ENCODE measurements at places on chromosomes 5 and 9.

DNA sequence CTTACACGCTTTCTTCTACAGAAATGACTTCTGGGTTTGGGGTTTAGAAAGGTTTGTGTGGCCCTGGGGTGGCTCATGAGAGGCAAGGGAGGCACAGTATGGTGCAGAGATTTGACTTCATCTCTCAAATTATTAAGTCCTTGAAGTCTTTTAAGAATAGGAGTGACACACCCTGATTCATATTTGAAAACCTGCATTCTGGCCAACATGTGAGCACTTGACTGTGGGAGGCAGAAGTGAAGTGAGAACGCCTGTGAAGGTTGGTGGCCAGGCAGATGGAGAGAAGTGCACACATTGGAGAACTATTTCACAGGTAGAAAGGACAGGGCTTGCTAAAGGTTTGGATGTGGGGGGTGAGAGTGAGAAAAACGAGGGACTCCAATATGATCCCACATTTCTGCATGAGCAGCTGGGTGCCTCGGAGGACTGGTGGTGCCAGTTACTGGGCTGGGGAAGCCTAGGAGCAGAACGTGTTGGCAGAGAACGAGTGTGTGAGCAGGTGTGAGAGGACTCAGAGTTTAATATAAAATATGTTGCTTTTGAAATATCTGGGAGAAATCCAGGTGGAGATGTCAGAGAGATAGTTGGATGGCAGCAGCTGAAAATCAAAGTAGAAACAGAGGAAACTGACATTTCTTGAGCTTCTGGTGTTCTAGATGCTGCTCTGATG is 240.0 kb upstream of the ADAMTSL1 start:
- DNase-seq: no peak

DNA sequence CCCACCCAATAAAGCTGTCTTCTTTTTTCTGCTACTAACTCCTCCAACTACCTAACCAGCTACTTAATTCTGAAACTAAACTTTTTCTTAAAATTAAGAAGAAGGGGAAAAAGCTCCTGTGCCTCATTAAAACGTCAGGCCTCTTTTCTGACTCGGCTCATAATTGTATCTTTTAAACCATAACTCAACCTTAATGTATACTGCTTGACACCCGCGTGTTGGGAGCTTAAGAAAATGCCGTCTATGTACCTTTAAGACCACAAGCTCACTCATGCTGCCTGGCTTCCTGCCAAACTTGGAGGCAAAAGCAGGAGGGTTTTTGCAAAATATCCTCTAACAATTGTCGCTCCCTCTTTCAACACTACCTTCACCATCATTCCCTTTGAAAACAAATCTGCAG is 5.0 kb downstream of the EBF1 start:
- DNase-seq: peak; percentile 56

GRCh38 chr5:139749242-139749641 is 46.4 kb upstream of the PSD2 start:
- DNase-seq: no peak

GRCh38 chr5:44774279-44774880 is 34.4 kb upstream of the MRPS30 start:
- DNase-seq: peak; percentile 14

- DNase-seq: no peak
Measured at GRCh38 chr5:146007270-146007669, 70.9 kb downstream of the SH3RF2 start.

GRCh38 chr9:131963072-131964030 is 116.3 kb downstream of the MED27 start:
- DNase-seq: no peak

DNA sequence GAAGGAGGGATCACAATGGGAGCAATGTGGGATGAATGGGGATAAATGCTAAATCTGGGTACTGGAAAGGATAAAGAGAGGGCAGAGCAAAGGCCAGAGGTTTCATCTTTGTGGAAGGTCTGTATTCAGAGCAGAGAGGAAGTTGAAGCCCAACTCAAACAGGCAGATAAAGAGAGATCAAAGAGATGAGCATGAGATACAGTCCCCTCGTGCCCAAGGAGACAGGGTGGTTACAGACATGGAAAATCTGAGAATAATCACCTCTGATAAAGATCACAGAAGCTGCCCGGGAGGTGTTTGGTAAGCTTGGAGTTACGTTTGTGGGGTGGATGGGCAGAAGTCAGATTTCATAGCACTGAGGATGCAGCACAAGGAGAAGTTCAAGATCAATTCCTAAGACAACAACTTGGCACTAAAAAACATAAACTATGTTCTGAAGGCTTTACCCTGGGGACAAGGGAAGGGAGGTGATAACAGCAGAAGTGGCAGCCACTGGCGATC is 459 bp upstream of the ERAP2 start:
- no peak for DNase-seq

GRCh38 chr9:87533271-87533670 is 35.6 kb downstream of the DAPK1 start:
- no peak for DNase-seq

DNA sequence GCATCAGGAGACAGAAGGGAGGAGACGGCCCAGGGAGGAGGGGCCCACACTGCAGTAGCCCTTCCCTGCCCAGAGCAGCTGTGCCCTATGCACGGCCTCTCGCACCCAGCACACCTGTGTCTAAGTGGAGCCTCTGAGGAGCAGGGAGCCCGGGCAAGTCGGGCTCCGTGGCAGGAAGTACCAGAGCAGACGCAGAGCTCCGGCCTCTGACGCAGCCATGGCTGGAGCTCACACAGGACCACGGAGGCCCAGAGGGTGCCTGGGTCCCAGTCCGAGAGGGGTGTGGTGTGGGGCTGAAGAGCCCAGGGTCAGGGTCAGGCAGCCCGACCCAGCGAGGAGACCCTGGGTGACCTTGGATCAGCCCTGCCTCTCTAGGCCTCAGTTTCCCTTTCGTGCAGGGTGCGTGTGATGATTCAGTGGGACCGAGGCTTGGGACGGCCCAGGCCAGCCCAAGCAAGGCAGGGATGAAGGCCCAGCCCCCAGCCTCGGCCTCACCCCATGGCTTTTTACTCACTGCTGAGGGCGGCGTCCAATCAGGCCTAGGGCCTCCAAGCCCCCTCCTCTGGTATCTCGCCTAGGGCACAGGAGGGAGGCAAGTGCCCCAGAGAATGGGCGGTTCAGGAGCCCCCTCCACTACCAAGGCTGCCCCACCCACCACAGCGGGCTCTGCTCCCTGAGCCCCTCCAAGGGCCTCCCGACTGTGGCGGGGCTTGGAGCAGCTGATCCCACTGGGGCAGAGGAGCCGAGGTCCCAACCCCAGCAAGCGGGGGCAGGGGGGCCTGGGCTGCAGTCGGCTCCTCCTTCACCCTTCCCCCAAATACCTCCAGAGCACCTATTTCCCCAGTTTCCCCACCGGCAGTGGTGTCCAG is 4.3 kb upstream of the AGPAT2 start:
- no peak for DNase-seq

DNA sequence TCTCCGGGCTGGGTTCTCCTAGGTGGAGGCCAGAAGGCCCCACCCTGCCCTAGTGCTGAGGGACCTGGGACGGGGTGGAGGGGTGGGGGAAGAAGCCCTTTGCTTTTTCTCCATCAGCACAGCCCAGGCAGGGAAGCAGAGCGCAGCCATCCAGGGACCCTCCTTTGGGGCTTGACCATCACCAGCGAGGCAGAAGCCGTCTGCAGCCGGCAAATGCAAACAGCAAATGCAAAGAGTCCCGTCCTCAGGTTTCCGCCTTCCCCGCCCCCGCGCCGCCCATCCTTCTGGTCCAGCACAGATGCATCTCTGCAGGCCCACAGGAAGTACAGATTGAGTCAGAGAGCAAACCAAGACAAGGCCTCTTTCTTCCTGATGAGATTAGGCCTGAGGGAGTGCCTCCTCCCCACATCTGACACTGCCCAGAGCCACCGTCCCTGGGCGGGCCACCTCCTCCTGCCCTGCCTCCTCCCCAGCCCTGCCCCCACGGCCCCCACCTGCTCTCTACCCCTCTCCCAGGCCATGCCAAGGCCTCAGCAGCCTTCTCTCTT is 23.4 kb downstream of the CORO2A start:
- peak; percentile 96 for DNase-seq

DNA sequence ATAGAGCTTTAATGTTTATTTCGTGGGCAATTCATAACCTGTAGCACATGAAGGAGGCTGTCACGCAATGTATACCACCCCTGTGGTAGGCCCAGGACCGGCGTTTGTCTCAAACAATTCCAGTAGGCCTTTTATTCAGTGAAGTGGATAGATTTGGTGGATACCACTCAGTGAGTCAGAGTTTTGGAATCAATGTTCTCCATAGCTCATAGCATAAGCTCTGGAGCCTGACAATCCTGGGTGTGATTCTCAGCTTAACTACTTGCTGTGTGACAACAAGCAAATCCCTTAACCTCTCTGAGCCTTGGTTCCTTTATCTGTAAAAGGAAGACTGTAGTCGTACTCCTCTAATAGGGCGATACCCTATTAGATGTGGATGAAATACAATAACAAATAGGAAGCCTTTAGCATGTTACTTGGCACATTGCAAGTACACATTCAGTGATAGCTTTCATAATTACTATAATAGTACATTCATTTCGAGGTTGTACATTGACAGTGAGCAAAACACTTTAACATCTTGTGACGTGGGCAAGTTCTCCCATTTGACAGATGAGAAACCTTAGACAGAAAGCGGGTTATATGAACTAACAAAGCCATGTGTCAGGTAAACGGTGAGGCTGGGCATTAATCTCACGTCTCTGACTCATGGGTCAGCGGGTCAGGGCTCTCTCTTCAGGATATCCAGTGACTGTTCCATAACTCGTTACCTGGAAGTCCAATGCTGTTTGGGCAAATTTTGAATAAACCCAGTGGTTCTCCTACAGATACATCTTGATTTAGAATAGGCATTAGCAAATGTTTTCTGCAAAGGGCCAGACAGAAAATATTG is 130.8 kb downstream of the C9orf152 start:
- DNase-seq: no peak

DNA sequence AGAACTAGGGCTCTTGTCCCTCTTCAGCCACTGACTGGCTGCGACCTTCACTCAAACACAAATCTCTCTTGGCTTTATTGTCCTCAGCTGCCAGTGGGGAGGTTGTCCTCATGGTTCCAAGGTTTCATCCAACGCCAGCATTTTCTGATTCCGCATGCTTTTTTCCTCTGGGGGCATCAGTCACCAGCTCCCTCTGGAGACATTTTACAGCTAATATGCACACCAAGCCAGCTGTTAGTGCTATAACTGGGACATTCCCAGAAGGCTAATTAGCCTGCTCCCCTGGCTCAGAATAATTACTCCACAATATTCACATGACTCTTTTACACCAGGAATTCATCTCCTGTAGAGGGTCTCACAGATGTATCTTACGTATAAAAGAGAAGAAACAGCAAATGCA is 193.6 kb upstream of the ANKRD55 start:
- DNase-seq: no peak

- no peak for DNase-seq
Measured at GRCh38 chr9:95082401-95083084, 235.0 kb downstream of the FANCC start.

DNA sequence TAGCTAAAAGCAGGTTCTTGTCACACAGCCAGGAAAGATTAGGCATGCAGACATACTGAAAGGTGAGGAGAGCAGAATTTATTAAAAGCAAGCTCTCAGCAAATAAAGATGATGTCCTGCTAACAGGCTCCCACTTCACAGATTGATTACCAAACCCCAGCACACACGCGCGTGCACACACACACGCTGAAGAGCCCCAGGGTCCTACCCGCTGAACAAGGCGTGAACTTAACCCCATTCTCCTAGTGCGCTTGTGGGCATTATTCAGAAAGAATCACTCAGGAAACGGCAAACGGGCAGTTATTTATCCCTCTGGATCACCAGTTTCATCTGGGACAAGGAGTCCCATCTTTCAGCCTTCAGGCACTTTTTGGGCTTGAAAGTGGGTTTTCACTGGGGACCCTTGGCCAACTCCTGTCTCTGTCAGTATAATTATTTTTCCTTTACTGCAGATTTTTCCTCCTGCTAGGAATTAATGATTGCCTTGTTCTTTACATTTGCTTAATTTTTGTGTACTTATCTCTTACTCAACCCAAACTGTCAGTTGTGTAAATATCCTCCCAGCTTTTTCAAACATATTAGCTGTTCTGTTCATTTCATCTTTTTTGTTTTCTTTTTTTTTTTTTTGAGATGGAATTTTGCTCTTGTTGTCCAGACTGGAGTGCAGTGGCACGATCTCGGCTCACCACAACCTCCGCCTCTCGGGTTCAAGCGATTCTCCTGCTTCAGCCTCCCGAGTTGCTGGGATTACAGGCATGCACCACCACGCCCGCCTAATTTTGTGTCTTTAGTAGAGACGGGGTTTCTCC is 92.6 kb downstream of the RIC1 start:
- no peak for DNase-seq

- no peak for DNase-seq
Measured at GRCh38 chr9:115367321-115367720, 249.4 kb upstream of the TNC start.

- DNase-seq: no peak
Measured at GRCh38 chr9:4738866-4739586, 2.0 kb downstream of the AK3 start.

- DNase-seq: peak; percentile 52
Measured at GRCh38 chr9:76456202-76456926, 2.6 kb upstream of the GCNT1 start.

- no peak for DNase-seq
Measured at GRCh38 chr9:121855476-121855875, 204.0 kb downstream of the DAB2IP start.

DNA sequence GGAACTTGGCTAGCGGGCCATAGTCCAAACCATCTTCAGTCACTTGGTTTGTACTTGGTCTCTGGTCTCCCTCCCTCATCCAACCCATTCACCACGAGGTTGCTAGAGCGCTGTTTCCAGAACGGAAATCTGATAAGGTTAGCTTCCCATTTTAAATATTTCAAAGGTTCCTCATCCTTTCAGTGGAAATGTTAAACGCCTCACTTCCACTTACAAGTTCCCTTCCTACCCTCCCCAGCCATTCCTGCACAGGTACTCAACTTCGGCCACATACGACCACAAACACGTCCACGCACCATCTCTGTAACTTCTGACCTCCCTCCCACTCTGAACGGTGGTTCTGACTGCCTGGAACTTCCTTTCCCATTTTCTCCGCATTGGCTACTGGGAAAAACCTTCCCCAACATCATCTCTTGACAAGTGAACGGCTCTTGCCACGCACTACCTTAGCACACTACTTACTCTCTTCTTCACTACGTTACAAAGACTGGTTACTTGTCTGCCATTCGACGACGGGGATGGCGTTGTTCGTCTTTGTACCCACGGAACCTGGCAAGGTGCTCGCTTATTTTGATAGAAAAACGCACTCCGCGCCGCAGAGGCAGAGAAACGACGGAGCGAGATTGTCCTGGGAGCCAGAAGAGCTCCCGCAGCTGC is 629 bp downstream of the CCNH start:
- peak; percentile 5 for DNase-seq

DNA sequence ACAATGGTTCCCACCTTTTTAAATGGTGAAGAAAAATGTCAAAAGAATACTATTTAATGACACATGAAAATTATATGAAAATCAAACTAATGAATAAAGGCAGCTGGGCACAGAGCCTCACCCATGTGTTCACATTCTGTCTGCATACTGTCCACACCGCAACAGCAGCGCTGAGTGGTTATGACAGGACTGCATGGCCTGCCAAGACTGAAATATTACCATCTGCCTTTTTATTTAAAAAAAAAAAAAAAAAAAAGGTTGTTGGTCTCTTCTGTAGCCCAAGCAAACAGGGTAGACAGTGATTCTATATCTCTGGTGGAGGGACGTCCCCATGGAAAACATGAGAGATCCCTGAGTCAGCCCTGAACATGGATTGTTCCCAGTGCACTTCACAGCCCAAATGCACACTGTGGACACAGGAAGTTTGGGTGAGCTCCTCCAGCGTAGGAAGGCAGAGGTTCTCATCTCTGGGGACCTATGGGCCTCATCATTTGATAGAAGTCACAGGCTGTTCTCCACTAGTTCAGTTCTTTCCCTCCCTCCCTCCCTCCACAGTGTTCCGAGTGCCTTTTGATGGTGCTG is 44.9 kb upstream of the SHC3 start:
- no peak for DNase-seq
